ENCODE measurements at places on chromosomes 7 and 10.

GRCh38 chr7:129684777-129685176 lies 73.3 kb downstream of the NRF1 start:
- no peak for DNase-seq

DNA sequence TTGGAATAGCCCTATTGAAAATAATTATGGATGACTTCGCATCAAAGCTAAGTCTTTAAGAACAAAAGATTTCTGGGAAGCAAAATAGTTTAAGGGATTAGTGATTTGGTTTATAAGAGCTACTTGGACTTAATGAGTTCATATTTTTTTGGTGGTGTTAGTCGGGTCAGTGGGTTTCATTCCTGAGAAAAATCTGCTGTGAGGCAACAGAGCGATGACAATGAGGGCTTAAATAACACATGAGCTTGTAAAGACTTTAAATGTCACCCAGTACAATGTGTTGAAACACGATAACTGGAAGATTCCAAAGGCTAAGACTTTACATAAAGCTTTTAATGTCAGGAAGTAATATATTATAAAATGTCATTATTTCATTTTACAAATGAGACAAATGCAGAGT lies 178.8 kb downstream of the ARL4A start:
- DNase-seq, result no peak

DNA sequence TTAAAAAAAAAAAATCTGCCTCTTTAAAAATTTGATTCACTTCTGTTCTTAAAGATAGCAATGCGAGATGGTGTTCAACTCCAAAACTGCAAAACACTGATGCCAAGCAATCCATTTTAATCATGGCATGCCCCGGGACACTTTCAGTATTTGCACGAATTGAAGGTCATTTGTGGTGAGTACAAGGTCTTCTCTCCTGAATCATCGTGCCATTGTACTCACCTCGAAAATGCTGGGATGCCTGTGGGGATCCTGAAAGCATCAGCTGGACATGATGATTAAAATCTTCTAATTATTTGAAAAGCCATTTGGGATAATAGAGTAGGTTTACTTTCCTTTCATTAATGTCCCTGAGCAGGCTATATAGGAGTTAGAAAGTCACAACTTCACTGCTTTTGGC lies 125.1 kb upstream of the NRP1 start:
- no peak for DNase-seq

DNA sequence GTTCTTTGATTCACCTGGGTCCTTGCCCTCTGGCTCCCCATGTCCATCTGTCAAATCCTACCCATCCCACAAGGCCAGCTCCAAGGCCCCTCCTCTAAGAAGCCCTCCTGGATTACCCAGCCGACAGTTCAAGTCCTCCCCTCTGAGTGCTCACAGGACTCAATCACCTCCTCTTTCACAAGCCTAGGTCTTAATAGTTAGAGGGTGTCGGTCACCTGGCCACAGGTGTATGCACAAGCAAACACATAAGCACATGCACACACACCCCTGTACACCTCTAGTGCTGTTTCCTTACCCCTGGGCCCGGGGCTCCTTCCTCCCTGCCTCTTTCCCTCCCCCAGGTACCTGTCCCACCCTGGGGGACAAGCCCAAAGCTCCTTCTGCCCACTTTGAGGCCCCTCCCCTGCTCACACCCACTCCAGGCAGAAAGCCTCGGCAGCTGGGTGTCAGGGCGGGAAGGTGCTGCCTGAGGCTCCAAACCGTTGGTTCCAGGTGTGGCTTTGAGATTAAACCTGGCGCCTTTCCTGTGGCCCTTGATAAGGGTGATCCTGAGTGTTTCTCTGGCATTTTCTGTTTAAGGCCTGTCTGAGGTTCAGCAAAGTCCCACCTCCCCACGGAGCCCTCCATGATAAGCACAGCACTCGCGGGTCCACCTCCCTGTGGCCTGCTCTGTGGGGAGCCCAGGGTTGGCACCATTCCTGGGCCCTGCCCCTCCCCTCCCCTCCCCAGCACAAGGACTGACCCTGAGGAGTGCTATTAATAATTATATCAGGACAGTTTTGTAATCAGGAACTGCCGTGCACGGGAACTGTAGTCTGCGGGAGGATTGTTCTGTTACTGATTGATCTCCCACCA lies 14.6 kb upstream of the AQP1 start:
- no peak for DNase-seq

- DNase-seq, result no peak
Measured at GRCh38 chr10:5090551-5090950, 3.7 kb upstream of the AKR1C3 start.

- DNase-seq, result no peak
Measured at GRCh38 chr10:62022830-62023229, 121.3 kb downstream of the ARID5B start.

- DNase-seq, result no peak
Measured at GRCh38 chr10:79164075-79164474, 95.3 kb downstream of the ZMIZ1 start.

GRCh38 chr7:151008143-151008510 lies 16.2 kb downstream of the ATG9B start:
- DNase-seq, result no peak

- DNase-seq, result no peak
Measured at GRCh38 chr10:97182288-97182990, 3.3 kb downstream of the SLIT1 start.

DNA sequence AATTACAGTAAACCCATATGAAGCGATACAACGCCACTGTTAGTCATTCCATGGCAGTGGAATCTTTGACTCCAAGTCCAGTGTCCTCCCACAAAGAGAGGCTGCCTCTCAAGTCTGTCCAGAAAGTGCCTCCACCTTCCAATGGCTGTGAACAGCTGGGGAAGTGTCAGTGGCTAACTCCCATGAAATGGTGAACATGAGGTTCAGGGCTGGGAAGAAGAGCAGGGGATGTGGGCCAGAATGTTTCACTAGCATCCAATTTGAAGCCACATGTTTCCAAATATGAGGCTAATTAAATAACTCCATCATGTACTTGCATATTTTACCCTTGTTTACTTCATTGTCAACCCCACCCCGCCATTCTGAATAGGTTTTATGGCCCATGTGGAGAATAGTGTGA lies 53.1 kb upstream of the CHST15 start:
- DNase-seq, result no peak
